ENCODE measurements at places on chromosomes 7 and 10.

DNA sequence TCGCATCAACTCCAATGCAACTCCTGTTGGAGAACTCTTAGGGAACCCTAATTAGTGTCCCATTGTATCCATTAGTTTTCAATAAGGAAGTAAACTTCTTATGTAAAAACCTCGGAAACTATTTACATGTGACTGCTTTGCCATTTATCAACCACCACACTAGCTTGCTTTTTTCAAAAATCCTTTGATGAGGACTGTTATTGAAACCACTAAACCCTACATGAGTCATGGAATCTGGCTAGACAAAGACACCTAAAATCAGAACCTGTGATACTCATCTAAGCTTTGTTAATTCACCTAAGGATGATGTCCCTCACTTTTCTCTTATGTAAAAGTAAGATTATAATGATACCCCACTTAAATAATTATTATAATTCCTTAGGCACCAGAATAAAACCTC is 414.1 kb upstream of the ETV1 start:
- DNase-seq, result no peak

DNA sequence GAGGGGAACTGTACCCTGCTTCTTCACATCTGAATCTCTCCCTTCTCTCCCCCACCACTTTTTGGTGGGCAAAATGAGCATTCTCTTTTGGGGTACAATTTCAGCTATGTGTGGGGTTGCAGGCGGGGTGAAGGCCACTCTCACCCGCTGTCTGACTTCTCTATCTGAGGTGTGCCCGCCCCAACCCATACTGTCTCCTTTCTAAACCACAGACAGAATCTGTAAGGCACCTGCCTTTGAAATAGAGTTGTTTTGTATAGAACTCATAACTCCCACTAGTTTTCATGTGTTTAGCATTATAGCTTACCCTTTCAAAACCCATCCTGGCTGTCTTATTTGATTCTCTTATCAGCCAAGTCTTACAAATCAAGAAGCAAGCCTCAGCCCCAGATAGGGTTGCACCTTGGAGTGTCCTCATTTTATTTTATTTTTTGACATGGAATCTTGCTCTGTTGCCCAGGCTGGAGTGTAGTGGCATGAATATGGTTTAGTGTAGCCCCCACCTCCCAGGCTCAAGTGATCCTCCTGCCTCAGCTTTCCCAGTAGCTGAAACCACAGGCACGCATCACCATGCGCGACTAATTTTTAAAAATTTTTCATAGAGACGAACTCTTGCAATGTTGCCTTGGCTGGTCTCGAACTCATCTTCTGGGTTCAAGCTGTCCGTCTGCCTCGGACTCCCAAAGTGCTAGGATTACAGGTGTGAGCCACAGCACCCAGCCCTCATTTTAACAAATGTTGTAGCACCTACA is 11.9 kb downstream of the TSPAN14 start:
- DNase-seq, result no peak

DNA sequence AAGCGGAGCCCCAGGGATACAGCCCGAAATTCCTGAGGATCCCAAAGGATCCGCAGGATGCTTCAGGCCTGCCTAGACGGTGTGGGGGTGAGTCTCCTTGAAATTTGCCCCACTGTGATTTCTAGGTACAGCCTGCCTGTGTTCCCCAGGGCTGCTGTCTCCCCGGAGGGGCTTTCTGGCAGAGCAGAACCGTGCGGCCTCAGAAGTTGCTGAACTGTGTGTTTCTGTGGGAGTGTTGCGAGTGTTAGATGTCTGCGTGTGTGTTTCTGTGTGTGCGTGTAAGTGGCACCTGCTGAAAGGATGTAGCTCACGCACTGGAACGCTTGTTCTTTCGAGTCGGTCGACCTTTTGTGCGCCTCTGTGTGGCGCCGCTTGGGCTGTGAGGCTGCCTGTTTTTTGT is 27.8 kb upstream of the ZNF273 start:
- no peak for DNase-seq

GRCh38 chr7:43943417-43944187 is 17.4 kb downstream of the UBE2D4 start:
- no peak for DNase-seq

DNA sequence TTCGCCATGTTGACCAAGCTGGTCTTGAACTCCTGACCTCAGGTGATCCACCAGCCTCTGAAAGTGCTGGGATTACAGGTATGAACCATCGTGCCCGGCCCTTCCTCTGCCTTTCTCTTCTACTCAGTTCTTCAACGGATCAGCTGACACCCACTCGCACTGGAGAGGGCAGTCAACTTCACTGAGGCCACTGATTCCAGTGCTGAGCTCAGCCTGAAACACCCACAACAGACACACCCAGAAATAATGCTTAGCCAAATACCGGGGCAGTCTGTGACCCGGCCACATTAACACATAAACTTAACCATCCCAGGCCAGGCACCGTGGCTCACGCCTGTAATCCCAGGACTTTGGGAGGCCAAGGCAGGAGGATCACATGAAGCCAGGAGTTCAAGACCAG is 119.3 kb upstream of the CHST15 start:
- DNase-seq, result no peak

Measured in stimulated activated CD8-positive, alpha-beta memory T cell treated with anti-CD3 and anti-CD28 coated beads, Interleukin-7, amount 100 ng/mL, for 1 hour (primary cell).